Stimulated activated CD8-positive, alpha-beta memory T cell treated with anti-CD3 and anti-CD28 coated beads, Interleukin-7, amount 100 ng/mL, for 24 hours (primary cell): ENCODE measurements at places on chromosomes 1 and 21.

DNA sequence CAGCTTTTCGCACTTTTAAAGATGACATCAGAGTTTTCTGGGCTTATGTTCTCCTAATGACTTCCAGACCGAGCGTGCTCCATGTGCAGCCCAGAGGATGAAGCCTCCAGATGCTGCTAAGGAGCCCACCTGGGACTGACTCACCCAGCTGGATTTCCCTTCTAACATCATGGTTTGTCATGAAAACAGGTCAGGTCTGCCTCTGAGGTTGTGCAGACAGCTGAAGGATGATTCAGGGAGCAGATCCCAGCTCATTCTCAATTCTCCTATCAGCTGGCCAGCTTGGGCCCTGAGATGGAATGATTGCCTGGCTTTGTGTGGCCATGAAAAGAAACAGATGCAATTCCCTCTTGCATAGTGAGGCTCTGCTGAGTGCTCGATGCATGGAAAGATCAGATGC lies 123.9 kb upstream of the DUSP10 start:
- DNase-seq, result no peak

- DNase-seq, result no peak
These were observed 147.0 kb downstream of the RERE start for GRCh38 chr1:8670371-8670818.

DNA sequence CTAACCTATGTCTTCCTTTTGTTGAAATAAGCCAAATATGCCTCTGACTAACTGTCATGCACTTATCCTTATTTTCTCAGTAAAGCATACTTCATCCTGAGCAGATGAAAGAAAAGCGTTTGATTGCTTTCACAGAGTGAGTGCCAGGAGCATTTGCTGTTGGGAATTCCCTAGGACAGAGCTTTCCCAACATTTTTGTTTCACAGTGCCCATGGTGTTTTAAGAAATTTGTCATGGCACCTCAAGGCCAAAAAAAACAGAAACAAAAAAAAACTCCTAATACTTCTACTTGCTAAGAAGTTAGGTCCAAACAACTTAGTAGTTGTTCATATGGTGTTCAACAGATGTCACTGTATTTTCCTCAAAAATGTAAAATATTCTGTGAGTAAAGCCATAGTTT lies 120.8 kb upstream of the BMP8A start:
- no peak for DNase-seq

DNA sequence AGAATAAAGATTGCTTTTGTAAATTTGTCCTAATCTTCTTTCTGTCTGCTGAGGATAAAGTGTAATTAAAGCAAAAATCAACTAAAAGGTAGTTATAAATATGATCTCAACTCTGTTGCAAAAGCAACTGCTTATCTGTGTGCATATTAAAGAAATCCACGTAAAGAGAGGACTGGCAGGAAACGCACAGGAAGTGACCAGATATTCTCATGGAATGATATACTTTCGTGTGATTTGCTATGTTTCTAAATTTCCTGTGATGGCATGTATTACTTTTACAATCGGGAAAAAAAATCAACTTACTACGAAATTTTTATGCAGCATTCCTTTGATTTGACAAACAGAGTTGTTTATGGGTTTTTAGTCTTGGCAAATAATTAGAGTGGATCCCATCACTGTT lies 75.4 kb downstream of the RGS2 start:
- no peak for DNase-seq

DNA sequence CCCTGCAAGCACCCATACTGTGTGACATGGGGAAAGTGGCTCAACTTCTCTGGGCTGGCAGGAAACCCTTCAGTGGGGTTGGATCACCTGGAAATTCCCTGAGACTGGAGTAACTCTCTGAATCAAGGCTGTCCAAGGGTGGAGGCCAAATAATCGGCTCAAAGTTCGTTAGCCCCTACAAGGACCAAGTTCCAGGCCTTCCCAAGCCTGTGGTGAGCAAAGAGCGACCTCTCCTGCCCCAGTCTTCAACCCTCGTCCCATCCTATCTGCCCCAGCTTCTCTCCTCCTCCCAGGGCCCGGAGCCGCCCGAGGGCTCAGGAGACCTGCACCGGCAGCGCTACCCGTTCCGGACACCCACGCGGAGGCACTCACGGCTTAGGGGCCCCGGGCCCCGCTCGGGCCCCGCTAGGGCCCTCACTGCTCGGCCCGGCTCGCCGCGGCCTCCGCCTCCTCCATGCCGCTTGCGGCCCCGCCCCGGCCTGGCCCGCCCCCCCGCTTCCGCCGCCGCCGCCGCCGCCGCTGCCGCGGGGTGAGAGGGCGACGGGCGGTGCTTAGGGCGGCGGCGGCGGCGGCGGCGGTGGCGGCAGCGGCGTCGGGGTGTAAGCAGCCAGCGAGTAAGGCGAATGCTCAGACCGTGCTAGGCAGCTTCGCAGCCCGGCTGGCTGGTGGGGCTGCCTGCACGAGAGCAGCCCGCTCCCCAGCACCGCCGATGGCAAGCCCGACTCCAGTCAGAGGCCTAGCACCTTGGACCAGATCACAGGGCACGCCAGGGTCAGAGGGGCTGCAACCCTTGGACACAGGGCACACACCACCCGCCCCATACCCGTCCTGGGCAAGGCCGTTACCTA lies at the start of gene POMGNT1:
Gene POMGNT1 (minus strand): TSS at position 471 of the 848 bp plus-strand sequence. CDS start 613 bp downstream, outside the sequence.
- DNase-seq, result peak; percentile 45

DNA sequence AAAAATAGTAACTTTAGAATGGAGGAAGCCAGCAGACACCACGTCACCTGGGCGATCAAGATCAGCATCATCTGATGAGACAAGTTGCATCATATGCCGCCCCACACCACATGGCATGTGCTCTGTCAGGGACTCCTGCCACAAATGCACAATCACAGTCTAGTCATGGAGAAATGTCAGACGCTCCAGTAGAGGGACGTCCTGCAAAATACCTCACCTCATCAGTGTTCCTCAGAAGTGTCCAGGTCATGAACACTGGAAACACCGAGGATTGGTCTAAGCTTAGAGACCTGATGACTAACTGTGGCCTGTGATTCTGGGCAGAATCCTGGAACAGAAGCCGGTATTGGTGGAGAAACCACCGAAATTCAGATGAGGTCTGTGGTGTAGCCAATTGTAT lies 14.3 kb downstream of the ADARB1 start:
- DNase-seq, result no peak
